Neural progenitor cell (in vitro differentiated cells): ENCODE measurements at places on chromosomes 7 and 10. TPM values are rescaled to one million over a fixed set of nuclear protein-coding genes. Genes with fewer than 3 reads are reported as not detected.

DNA sequence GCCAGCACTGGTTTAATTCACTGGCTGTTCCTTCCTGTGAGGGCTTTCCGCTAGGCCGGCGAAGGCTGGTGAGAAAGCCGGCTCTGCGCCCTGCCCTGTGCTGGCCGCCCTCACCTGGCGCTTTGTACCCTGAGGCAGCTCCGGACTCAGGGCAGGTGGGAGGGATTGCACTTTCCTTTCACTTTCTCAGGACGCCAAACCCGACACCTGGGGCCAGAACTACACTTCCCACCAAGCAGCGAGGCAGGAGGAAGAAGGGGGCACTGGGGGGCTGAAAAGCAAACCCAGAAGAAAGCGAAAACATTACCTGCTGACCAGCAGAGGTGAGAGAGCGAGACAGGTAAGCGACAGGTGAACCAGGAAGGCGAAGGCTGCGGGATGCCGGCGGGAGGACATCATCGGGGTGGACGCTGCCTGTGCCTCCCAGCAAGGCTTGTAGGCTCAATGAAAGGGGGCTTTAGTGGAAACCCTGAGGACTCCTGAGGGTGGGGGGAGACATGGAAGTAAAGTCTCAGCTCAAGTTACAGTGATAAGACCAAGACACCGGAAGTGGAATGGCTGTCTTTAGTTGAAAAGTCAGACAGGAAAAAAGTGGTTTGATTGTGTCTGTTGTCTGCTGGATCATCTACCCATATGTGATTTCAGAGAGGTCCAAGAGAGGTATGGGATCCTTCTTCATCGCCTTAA lies at the start of gene RAB19:
Gene RAB19 (plus strand): TSS at position 181 of the 687 bp plus-strand sequence. CDS start 3,589 bp downstream, outside the sequence.
- DNase-seq, result peak; percentile 43

- DNase-seq, result no peak
These were observed 29.9 kb upstream of the HBP1 start for GRCh38 chr7:107138696-107139420.

DNA sequence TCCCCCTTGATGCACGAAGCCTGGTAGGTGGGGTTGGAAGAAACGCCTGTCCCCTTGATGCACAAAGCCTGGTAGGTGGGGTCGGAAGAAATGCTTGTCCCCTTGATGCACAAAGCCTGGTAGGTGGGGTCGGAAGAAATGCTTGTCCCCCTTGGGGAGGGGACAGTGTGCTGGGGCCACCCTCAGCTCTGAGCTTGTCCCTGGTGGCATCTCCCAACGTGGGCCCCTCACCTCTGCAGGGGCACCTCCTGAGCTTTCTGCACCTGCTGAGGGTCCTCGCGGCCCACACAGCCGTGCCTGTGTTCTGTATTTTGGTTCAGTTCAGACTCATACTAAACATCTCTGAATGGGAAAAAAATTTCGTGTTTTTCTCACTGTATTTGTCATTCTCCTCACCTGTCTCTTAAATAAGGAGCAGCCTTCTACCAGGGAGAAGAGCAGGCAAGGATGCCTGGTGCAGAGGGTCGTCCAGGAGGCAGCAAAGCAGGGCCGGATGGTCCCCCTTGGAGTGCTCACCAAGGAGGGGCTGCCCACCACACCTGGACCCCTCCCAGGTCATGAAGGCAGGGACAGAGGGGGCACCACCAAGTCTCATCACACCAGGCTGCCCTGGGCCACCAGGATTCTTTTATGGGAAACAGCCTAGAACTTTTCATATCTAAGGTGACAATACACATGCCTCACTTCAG lies 24.7 kb downstream of the VIPR2 start:
- no peak for DNase-seq

DNA sequence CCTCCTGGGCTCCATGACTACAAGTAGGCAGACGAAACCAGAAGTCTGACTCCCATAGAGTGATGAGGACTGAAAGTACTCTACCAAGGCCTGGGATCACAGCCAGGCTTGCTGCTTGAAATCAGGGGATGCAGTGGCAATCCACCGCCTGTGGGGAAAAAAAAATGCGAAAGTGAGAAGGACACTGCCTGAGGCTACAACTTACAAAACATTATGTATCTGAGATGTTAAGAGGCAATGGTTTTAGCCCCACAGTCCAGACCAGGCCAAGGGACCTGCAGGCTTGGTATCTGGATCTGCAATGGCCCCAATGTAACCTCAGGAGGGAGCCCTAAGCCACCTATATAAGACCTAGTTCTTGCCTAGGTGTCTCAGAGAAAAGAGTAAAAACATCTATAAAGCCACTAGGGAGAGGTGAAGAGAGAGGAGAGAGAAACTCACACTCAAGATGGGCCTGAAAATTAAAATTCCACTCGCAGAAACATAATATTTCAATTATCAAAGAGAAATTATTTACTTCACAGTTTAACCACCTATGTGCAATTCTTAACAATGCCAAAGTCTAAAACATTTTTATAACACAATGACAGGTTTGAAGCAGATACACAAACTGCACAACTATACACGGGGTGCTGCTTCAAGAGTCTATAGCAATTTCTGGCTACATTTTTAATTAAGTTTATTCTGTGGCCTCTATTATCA lies 13.9 kb downstream of the DNAJC1 start:
- DNase-seq, result peak; percentile 83

DNA sequence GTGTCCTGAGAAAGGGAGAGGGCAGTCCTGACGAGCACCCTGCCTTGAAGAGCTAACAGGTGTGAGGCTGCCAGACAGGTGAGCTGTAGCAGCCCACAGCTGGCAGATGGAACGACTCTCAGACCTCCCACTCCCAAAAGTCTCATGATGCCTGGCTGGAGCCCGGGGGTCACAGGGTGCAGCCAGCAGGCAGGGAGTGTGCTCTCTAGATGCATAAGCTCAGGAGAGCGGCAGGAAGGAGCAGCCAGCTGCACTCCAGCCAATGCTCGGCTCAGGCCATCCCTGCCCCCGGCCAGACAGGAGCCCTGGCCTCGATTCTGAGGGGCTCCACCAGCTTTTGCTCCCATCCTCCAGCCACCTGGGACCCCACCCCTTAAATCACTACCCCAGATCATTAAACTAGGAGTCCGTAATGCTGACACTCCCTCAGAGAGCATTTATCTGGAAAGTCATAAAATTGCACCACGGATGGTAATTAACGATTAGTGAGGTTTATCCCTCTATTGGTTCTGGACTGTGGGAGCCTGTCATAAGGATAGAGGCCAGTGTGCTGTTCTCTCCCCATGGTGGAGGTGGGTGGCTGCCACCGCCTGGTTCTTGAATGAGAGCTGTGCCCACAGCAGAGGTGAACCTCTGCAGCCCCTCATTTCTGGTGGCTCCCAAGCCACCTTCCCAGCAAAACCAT lies 63.5 kb upstream of the ZMIZ1 start:
- no peak for DNase-seq

GRCh38 chr10:78384049-78384431 lies 350.4 kb downstream of the RPS24 start:
- no peak for DNase-seq

PON3 gene
- total RNA-seq, result not detected in 2 replicates

NRP1 gene
- 1.9 and 2.0 TPM in 2 replicates for total RNA-seq

NPC1L1 gene
- 0.09 TPM in 1 of 2 replicates, not detected in the other for total RNA-seq
